ENCODE measurements at places on chromosomes 5 and 9.

DNA sequence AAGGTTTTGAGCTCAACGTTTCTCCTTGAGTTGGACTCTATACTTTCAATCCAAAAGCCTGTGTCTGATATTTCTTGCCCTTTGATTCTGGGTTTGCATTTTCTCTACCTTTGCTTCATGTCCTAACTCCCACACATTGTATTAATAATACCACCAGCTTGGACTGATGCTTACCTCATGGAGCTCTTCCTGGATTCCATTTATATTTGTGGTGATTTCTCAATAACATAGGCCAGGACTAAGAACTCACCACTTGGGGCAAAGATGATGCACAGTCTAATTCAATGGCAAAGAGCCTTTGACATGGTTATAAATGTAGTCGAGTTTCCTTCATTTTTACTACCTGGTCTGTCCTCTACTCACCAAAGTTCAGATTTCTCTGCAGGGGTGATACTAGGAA lies 27.5 kb upstream of the EFNA5 start:
- no peak for DNase-seq

GRCh38 chr9:16278326-16278999 lies 592.0 kb downstream of the BNC2 start:
- no peak for DNase-seq

- no peak for DNase-seq
These were observed 48.5 kb upstream of the BNC2 start for GRCh38 chr9:16918920-16919319.

- DNase-seq: peak; percentile 25
These were observed 129.1 kb downstream of the KCNIP1 start for GRCh38 chr5:170632985-170633234.

- no peak for DNase-seq
These were observed 193.7 kb downstream of the CACNA1B start for GRCh38 chr9:138071292-138071691.

DNA sequence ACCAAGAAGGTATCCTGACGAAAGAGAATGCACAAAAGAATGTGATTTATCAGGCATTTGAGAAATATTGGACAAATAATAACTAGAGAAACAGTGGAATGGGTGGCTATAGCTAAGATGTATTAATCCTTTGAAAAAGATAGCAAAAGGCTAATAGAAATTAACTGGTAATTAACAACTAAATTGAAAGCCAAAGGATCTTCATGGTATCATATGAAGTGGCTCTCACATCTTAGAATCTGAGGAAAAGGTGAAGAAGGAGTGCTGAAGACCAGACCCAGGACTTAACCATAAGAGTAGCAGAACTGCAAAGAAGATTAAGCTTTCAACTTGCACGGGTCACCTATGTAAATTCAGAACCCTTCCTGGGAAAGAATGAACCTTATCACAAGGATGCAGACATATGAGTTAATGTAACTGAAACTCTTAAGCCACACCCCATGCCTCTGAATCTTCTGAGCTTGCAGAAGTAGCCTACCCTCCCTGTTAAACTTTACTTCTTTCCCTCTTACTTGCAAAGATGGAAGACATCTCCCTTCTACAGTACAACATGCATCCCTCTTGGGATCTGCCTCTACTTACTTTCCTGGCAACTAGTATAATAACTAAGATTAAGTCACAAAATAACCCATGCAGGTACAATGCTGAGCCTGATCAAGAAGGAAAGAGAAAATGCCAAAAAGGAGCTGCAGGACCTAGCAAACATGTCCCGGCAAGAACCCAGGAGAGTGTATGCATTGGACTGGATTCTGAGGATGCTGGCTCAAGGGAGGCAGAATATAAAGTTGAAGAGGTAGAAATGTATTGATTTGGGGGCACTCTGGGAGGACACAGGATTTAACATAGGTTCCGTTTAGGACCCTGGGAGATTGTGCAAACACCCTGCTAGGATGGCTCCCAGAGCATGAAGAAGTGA lies 395.5 kb upstream of the SLC30A5 start:
- DNase-seq: no peak

DNA sequence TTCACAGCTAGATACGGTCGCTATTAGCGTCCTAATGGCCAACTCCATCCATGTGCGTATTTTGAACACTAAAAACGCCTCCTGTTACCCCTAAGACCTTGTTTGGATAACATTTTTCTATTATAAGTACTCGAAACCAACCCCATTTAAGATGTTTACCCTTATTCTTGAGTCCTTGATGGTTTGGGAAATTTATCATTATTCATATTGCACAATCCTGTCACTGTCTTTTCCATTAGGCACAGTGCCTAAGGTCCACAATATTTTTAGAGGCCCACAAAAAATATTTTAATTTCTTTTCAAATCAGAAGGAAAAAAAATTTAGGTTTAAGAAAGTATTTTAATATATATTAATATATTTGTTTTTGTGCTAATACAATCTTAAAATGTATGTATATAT lies 1.3 kb upstream of the LIFR start:
- DNase-seq: no peak

DNA sequence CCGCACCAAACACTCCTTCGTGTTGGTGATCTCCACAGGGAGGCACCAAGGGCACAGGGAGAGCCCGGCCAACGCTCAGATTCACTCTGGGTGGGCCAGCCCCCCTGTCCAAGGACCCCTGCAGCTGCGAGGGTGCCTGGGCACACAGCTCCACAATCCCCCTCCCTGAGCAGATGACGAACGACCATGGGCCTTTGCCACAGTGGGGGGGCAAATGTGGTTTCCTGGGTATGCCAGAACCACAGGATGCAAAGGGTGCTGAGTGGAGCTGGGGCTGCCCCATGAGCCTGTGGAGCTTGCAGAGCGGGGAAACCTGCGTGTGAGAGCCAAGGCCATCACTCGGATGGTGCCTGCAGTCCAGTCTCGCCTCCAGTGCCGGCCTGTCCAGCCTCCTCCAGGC lies 31.0 kb downstream of the LPCAT1 start:
- no peak for DNase-seq

DNA sequence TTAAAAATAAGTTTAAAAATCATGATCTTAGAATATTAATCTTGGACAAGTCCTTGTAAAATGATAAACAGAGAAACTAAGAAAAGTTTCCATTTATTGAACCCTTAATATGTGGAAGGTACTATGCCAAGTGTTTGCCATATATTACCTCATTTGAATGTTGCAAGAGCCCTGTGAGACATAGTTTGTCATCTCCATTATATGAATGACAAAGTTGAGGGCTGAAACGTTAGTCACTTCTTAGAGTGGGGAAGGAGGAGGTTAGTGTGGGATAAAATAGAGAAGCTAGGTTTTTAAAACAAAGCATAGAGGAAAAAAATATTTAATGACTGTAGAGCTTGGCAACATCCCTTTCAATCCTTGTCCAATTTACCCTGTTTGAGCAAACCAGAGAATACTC lies 2.0 kb downstream of the TNC start:
- DNase-seq: no peak

GRCh38 chr9:98254228-98255060 lies 1.0 kb downstream of the TBC1D2 start:
- DNase-seq: no peak

DNA sequence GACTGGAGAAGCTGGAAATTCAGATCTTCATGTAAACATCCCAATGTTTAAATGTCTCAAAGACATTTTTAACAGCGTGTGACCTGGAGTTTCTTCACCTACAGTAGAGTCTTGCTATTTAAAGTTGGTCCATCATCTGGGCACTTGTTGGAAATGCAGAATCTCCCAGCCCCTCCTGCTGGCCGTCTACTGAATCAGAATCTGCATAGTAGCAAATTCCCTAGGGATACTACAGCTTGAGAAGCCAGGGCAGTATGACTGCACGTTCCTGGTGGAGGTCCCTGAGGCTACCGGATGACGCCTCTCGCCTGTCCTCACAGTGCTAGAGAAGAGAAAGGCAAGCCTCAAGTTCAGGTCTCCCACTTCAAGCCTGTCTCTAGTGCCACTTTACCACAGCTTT lies 15.7 kb downstream of the SAP30L start:
- no peak for DNase-seq

- no peak for DNase-seq
These were observed 29.3 kb downstream of the PTPA start for GRCh38 chr9:129140397-129141065.

GRCh38 chr5:151048526-151048925 lies 28.1 kb downstream of the GPX3 start:
- no peak for DNase-seq

GRCh38 chr5:178602752-178603151 lies 12.6 kb upstream of the COL23A1 start:
- DNase-seq: no peak

- DNase-seq: no peak
These were observed 246.1 kb downstream of the KIF4B start for GRCh38 chr5:155259648-155260047.

GRCh38 chr5:89241186-89241585 lies 358.2 kb upstream of the MEF2C start:
- DNase-seq: no peak

DNA sequence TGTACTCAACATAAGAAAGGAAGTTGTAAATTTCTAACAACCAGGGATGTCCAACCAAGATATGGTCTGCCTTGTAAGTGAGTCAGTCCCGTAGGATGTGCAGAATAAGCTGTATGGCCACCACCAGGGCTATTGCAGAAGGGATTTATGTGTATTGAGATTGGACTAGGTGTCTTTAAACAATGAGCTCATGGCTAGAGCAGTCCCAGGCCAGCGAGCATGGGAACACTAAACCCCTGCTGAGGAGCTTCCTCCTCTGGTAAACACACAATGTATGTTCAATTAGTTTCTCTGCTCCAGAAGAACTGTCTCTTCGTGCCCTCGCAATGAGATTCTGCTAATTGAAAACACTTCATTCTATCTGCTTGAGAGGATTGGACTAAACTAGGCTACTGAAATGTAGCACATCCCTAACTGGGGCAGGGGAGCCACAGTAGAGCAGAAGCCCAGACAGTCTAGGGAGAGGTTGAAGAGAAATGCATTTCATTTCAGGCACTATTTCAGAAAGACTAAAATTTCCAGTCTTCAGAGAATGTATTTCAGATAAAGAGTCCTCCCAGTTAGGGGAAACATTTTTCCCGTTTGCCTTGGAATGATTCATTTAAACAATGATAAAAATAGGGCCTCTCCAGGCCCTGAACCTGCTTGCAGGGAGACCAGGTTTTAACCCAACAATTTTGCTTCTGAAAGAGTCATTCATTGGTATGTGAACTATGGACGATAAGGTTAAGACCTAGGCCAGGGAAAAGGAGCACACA lies 154.7 kb downstream of the FAM114A2 start:
- no peak for DNase-seq

DNA sequence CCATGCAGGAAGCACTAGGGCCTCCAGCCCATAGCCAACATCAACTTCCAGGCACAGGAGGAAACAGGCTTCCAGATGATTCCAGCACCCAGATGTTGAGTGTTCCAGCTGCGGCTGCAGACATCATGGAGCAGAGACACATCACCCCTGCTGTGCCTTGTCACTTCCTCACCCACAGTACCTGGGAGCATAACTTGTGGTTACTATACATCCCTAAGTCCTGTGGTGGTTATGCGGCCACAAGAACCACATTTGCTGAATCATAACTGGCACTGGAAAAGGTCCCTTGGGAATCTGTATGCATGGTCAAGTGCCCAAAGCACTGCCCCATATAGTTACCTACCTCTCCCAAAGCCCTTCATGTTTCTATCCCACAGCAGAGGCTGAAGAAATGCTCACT lies 56.6 kb downstream of the WHRN start:
- DNase-seq: no peak

DNA sequence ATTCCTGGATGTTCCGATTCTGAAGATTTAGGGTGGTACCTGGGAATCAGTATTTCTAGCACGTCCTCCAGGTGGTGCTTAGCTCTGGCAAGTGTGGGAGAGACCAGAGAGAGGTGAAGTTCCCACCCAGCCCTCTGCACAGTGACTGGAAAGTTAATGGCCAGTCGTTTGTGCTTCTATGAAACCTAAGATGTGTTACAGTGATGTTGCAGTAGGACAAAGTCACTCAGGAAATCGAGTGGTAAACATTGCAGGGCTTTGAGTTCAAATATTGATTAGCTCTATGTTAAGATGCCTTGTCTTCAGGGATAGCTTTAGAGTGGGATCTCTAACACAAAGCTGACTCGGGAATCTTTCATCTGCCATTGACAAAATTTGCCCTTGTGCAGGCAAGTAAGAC lies 55.6 kb downstream of the PIK3R1 start:
- no peak for DNase-seq

DNA sequence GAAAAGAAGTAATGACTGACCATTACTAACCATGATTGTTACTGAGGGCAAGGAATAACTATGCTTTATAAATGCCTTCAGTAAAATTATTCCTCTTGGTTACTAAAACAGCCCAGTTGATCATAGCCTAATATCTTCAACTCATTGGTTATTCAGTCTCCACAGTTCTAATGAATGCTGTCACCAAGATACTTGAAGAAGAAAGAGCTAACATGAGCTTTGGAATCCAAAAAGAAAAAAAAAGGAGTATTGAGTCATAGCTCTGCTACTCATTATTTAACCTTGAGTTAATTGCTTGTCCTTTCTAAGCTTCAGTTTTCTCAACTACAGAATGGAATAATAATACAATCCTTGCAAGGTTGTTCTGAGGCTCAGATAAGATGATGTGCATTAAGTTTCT lies 187.7 kb downstream of the BRINP1 start:
- no peak for DNase-seq

GRCh38 chr5:160251406-160252155 lies 22.3 kb downstream of the FABP6 start:
- no peak for DNase-seq

GRCh38 chr5:15571081-15571480 lies 71.1 kb downstream of the FBXL7 start:
- DNase-seq: no peak

GRCh38 chr5:173331287-173331686 lies 3.1 kb upstream of the STC2 start:
- no peak for DNase-seq

DNA sequence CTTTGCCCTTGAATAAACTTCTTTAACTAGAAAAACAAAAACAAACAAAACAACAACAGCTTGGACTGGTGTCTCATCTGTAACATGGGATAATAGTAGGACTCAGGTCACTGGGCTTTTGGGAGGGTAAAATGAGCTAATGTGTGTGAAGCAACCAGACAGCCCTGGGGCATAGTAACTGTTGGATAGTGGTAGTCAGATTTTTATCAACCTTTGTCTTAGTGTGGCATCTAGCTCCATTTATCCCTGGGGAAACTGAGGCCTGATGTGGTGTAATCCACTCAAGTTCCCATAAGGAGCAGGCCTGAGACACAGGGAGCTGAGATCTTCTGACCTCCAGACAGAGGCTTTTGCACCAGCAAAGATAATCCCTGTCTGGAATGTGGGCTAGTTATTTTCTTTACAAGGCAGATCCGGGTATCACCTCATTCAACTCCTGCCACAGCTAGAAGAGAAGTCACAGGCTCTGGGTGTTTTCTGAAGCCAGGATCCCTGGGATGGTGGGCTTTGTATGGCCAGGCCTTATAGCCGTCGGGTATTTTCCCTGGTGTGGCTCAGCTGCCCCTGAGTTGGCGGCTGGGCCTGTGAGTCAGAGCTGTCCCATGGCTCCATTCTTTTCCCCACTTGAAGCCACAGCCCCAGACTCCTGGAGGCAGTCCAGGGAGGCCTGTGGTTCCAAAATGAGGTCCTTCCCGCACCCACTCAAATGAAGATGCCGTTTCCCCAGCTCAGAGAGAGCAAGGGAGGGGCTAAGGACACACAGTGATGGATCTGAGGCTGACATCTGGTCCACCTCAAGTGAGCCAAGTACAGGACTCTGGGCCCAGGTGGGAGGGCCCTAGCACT lies 26.1 kb upstream of the CSF1R start:
- no peak for DNase-seq

GRCh38 chr5:174532455-174533453 lies 191.6 kb upstream of the MSX2 start:
- no peak for DNase-seq

- no peak for DNase-seq
These were observed 14.7 kb upstream of the CDKN2AIPNL start for GRCh38 chr5:134426361-134426760.

Data from effector CD4-positive, alpha-beta T cell (primary cell).